ENCODE measurements at places on chromosomes 7 and 10.

GRCh38 chr10:117412469-117413010, 37.3 kb upstream of the PDZD8 start:
- no peak for DNase-seq

GRCh38 chr7:322111-322671, 32.2 kb downstream of the FOXL3 start:
- peak; percentile 68 for DNase-seq

GRCh38 chr10:48651839-48652238, 32.8 kb upstream of the WDFY4 start:
- DNase-seq = no peak

DNA sequence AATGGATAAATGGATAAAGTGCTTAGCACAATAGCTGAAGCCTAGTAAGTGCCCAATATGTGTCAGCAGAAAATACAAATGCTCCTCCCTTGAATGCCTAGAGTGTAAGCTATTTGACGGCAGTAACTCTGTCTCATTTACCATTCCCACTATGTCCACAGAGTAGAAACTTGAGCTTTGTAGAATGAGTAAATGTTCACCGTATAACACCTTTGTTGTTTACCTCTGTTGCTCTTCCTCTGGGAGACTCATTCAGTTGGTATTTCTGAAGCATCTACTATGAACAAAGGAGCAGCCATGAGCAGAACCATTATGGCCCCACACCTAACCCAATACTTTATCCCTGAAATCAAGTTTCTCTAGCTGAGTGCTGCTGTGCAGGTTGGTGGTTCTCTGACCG, 8.4 kb upstream of the SLC16A12 start:
- DNase-seq = no peak

DNA sequence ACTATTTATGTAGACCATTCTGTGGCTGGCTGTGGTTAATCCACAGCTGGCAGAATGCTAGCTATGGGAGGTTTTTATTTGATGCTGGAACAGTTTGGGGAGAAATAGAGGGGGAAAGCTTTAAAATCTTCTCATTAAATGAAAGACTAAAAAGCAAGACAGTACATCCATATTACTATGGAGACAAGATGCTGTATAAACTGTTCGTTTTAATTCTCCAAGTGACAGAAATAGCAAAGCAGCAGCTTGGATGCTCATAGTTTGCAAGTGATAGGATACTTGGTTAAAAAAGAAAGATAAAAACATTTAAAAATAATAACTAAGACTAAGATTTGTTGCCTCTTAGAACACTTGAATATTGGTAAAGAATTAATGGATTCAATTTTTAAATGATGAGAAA, 304.9 kb upstream of the KAT6B start:
- DNase-seq = no peak

- DNase-seq = no peak
Measured at GRCh38 chr10:42997151-42997848, 79.6 kb upstream of the RET start.
